Activated naive CD8-positive, alpha-beta T cell treated with anti-CD3 and anti-CD28 coated beads, Interleukin-2, amount 10 ng/mL, durations not matched to agents 7 days and 5 days (primary cell): ENCODE measurements at places on chromosomes 4 and X. TPM values are rescaled to one million over a fixed set of nuclear protein-coding genes. Genes with fewer than 3 reads are reported as not detected.
A peak's percentile ranks its signal among the peaks of the same experiment; 100 is the strongest.

SOX3 gene
- not detected for total RNA-seq

CETN2 gene
- 8.9 TPM for total RNA-seq

MED28 gene
- 65.8 TPM for total RNA-seq

GRCh38 chrX:78493180-78493579 is 165.8 kb upstream of the CYSLTR1 start:
- H3K4me3 ChIP-seq = no peak overlapping the region
- H3K4me1 ChIP-seq = no peaks in the 10 kb centered on the region
- H3K27ac ChIP-seq = no peak overlapping the region
- no peak for DNase-seq
- peaks cover 1% of the 10 kb centered on the region for H3K36me3 ChIP-seq

DNA sequence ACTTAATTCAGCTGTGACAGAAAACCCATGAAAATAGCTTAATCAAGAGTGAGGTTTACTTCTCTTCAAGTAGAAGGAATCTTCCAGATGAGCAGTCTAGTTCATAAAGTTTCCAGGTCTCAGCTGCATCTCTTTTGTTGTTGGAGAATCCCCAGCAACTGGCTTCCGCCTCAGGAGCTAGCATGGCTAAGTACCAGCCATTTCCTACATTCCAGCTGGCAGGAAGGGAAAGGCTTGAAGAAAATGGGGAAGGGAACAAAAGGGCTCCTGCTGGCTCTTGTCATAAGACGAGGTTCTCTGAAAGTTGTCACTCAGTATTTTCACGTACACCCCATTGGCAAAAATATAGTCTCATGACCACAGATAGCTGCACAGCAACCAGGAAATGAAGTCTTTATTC is 27.3 kb upstream of the TRIM2 start:
- no peak for DNase-seq
- no peaks in the 10 kb centered on the region for H3K36me3 ChIP-seq
- H3K4me3 ChIP-seq = no peak overlapping the region

DNA sequence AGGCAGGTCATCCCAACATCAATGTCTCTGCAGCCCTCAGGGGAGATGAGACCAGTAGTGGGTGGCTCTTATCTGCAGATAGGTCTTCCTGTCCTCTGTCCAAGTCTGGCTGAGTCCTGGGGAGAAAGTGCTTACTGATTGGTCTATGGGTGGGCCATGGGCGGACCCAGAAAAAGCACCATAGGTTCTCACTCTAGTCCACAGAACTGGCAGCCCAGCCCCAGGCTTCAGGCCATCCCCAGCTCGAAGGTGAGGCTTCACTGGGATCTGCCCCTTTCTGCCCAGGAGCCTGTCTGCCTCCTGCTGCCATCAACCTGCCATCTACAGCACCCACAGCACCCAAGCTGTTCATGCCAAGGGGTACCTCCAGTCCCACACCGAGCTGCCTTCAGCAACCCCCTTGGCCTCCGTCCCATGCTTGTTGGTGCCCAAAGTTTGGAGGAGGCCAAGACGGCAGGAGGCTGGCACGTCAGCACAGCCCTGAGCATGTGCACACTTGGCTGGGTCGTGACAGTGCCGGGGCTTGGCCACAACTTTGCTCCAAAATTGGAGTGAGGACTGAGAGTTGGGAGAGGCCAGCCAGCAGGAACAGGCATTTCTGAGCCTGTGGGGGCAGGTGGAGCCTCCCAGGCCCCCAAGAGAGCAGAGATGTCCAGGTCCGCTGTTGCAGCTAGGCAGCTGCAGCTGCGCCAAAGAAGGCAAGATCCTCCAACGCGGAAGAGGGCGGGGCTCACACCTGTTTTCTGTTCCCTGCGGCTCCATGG is 99.6 kb downstream of the IQCM start:
- H3K27ac ChIP-seq = no peak overlapping the region
- H3K4me1 ChIP-seq = no peaks in the 10 kb centered on the region
- no peak for DNase-seq
- H3K36me3 ChIP-seq = no peaks in the 10 kb centered on the region
- no peaks in the 10 kb centered on the region for H3K27me3 ChIP-seq
- H3K4me3 ChIP-seq = no peak overlapping the region

- no peak for DNase-seq
- H3K4me3 ChIP-seq = no peak overlapping the region
- no peaks in the 10 kb centered on the region for H3K27me3 ChIP-seq
Observed at GRCh38 chrX:153494061-153494460, 719 bp upstream of the BGN start.

GRCh38 chr4:34851411-34851810 is 1392.9 kb downstream of the ARAP2 start:
- H3K27me3 ChIP-seq = no peaks in the 10 kb centered on the region
- H3K4me1 ChIP-seq = no peaks in the 10 kb centered on the region
- H3K4me3 ChIP-seq = no peak overlapping the region

DNA sequence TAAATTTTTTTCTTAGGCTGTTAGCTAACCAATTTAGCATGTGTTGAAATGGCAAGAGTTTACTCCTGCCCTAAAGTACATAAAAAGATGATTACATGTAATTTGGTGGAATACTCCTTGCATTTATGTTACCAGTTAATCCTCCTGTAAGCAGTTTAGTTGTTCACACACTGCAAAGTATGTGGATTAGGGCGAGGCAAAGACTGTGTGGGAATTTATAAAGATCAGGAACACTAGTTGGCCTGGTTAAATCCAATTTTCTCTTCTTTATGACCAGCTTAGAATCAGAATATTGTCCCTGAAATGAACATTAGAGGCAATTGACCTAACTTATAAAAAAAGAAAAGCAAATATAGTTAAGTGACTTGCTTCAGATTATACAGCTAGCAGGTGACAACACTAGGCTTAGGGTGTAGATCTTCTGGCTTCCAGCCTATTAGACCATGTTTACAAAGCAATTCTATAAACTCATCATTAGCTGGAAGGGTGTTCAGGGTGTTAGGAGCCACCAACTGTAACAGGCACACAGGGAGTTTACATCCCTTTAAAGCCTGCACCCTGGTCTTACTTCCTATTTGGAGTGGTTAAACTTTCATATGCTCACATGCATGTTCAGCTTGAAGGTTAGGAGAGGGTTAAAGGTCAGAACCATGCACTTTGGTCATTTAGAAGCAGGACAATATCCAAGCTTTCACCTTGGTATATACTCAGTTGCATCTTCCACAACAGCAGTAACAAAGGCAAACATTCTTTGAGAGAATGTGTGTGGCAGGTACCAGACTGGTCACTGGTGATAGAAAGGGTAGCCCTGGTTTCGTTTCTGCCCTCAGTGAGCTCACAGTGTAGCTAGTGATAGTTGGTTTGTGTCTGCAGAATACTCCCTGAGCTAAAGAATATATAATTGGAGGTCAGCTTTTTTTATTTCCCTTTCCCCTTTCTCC is 72.6 kb downstream of the GC start:
- peaks cover 8% of the 10 kb centered on the region for H3K27me3 ChIP-seq
- H3K4me3 ChIP-seq = no peak overlapping the region
- H3K4me1 ChIP-seq = no peaks in the 10 kb centered on the region
- no peak overlapping the region for H3K27ac ChIP-seq
- H3K36me3 ChIP-seq = no peaks in the 10 kb centered on the region

- no peak overlapping the region for H3K4me3 ChIP-seq
- peaks cover 5% of the 10 kb centered on the region for H3K27me3 ChIP-seq
- H3K36me3 ChIP-seq = peaks cover under 1% of the 10 kb centered on the region
- peaks cover 54% of the 10 kb centered on the region for H3K4me1 ChIP-seq
- H3K27ac ChIP-seq = peak overlapping the region; percentile 38
- no peak for DNase-seq
Observed at GRCh38 chr4:184265546-184266351, 48.1 kb upstream of the ENPP6 start.

DNA sequence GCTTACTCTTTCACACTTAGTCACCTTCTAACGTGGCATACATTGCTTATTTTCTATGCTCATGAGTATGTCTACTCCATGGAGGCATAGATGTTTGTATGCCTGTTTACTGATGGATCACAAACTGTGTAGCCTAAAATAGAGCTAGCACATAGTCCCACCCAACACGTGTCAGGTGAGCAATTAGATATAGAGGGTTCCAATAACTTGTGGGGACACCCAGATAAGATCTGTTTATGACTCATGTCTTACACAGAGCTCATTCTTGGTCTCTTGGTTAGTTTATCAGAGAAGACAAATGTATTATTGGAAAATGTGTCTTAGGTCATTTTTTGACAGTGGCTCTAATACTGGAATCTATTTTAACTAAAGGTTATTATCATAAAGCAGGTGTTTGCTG is 6.8 kb downstream of the ZFP42 start:
- H3K4me1 ChIP-seq = no peaks in the 10 kb centered on the region
- H3K27ac ChIP-seq = no peak overlapping the region
- no peaks in the 10 kb centered on the region for H3K36me3 ChIP-seq
- H3K27me3 ChIP-seq = no peaks in the 10 kb centered on the region
- DNase-seq = no peak

DNA sequence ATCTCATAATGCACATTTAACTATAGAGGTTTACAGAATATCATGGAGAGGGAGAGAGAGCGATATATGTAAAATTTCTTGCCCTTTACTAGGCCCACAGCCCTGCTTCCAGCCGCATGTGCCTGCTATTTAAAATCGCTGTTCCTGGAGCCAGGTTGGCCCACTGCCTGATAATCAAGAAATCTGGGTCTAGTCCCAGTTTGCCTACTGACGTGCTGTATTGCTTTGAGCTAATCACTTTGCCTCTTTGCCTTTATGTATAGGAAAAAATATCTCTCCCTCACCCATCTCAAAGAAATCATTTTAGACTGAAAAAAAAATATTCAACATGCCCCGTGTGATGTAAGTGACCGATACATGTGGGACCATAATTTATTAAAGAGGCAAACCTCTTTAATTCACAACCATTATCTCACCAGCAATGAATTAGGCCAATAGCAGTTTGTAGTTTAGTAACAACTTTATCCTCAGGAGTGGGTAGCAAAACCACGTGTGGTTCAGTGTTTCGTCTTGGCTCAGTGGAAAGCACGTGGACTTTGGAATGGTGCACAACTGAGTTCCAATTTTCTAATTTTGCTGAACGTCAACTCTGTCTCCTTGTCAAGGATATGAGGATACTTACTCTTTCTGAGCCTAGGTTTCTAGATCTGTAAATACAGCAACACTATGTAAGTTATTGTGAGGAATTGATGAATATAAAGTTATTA is 62.6 kb downstream of the GRXCR1 start:
- H3K27me3 ChIP-seq = no peaks in the 10 kb centered on the region
- no peaks in the 10 kb centered on the region for H3K36me3 ChIP-seq
- no peak overlapping the region for H3K4me3 ChIP-seq

GRCh38 chr4:3636646-3637320 is 104.6 kb upstream of the LRPAP1 start:
- H3K36me3 ChIP-seq = no peaks in the 10 kb centered on the region
- H3K4me3 ChIP-seq = no peak overlapping the region
- H3K27me3 ChIP-seq = peaks cover 2% of the 10 kb centered on the region
- no peak for DNase-seq

GRCh38 chr4:146271466-146271865 is 57.1 kb downstream of the REELD1 start:
- H3K4me1 ChIP-seq = no peaks in the 10 kb centered on the region
- no peak for DNase-seq
- no peaks in the 10 kb centered on the region for H3K36me3 ChIP-seq
- H3K27ac ChIP-seq = no peak overlapping the region

GRCh38 chr4:132827522-132827921 is 321.6 kb upstream of the PCDH10 start:
- no peak overlapping the region for H3K4me3 ChIP-seq
- no peaks in the 10 kb centered on the region for H3K4me1 ChIP-seq
- no peak for DNase-seq

GRCh38 chr4:147714575-147715401 is 17.1 kb upstream of the ARHGAP10 start:
- no peaks in the 10 kb centered on the region for H3K36me3 ChIP-seq
- DNase-seq = no peak
- H3K27me3 ChIP-seq = peaks cover 19% of the 10 kb centered on the region
- no peak overlapping the region for H3K4me3 ChIP-seq
- no peak overlapping the region for H3K27ac ChIP-seq

DNA sequence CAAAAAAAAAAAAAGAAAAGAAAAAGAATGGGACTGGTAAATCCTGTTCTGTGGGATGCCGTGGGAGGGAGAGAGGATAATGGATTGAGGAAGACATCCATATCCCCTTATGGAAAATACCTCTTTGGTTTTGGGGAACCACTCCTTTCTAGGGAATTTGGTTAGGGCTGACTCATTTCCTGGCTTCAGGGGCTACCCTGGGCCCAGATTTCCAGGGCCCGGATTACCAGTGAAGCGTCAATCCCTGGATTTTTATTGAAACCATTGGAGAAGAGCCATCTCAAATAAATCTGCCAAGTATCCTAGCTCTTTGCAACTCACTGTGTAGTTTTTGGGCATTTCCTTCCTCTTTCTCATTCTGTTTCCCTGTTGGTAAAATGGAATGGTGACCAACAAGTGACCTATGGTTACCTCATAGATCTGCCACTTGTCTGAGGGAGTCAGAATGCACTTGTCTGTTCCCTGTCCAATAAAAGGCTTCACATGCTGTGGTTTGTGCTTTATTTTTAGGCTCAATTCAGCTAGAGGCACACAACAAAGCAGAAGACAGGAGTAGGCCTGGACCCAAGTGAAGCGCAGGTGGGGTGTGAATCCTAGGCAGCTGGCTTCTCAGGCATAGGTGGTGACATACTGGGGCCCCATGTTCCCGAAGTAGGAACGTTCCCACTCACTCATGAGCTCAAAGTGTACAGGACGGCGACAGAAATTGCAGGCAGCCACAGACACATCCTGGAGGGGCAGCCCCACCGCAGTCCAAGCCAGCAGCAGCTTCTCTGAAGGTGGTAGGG is 8.6 kb downstream of the APEX2 start:
- peaks cover 17% of the 10 kb centered on the region for H3K36me3 ChIP-seq
- no peak overlapping the region for H3K27ac ChIP-seq
- no peaks in the 10 kb centered on the region for H3K27me3 ChIP-seq

DNA sequence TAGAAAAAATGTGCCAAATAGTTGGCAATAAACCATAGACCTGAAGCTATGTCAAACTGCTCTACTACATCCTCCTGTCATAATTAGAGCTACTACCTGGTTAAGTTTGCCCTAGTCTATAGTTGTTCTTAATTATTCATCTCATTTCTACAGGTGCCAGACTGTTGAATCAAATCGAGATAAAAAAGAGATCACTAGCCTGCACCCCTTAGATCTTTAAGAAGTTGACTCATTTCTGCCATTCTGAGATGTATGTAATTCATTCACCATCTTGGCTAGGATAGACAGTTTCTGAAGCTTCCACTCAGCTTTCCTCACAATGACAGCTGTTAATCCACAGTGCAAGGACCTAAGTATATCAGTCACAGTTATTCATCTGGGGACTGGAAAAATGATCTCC is 452.1 kb upstream of the BOD1L1 start:
- H3K36me3 ChIP-seq = no peaks in the 10 kb centered on the region
- no peak overlapping the region for H3K4me3 ChIP-seq
- no peaks in the 10 kb centered on the region for H3K4me1 ChIP-seq
- no peak overlapping the region for H3K27ac ChIP-seq
- no peak for DNase-seq
